Smooth muscle cell of the pulmonary artery (primary cell): ENCODE measurements at places on chromosomes 3 and 15. TPM values are rescaled to one million over a fixed set of nuclear protein-coding genes. Genes with fewer than 3 reads are reported as not detected.

Gene ACSBG1
- total RNA-seq: not detected in 2 replicates

Gene MESP2
- 0.66 and 0.78 TPM in 2 replicates for total RNA-seq

Gene RSL24D1
- total RNA-seq: 47.9 and 60.5 TPM in 2 replicates

Gene ARHGEF3
- total RNA-seq: 18.6 and 26.4 TPM in 2 replicates

Gene IL5RA
- total RNA-seq: not detected in 2 replicates

Gene PCSK6
- 1.0 and 1.1 TPM in 2 replicates for total RNA-seq

Gene FGF7
- 157 and 355 TPM in 2 replicates for total RNA-seq

Gene FRMD5
- total RNA-seq: 10.0 and 30.2 TPM in 2 replicates

Gene ATP10A
- 14.9 and 16.4 TPM in 2 replicates for total RNA-seq

Gene MORC1
- not detected in 2 replicates for total RNA-seq

Gene GPR15
- total RNA-seq: not detected in 2 replicates

Gene RETNLB
- not detected in 2 replicates for total RNA-seq

Gene DNAJB8
- total RNA-seq: not detected in 2 replicates

Gene CATSPER2
- total RNA-seq: 1.3 and 2.0 TPM in 2 replicates

Gene ARGFX
- not detected in 2 replicates for total RNA-seq

Gene KBTBD13
- total RNA-seq: not detected in 2 replicates

Gene RPN1
- 380 and 397 TPM in 2 replicates for total RNA-seq

Gene GRM2
- 0.07 and 0.20 TPM in 2 replicates for total RNA-seq

Gene ZBBX
- 0.20 TPM in 1 of 2 replicates, not detected in the other for total RNA-seq

Gene SYNPR
- not detected in 2 replicates for total RNA-seq

Gene FAM219B
- 50.0 and 71.3 TPM in 2 replicates for total RNA-seq

Gene CCDC13
- 0.26 and 0.36 TPM in 2 replicates for total RNA-seq

Gene KIF23
- 8.6 and 12.8 TPM in 2 replicates for total RNA-seq

Gene GOLGA6A
- total RNA-seq: 0.03 and 0.07 TPM in 2 replicates

Gene RTP4
- total RNA-seq: 0.20 and 0.59 TPM in 2 replicates

Gene STAB1
- total RNA-seq: 0.50 and 0.59 TPM in 2 replicates

Gene FBXL2
- 17.4 and 27.8 TPM in 2 replicates for total RNA-seq

Gene CCDC54
- not detected in 2 replicates for total RNA-seq

Gene HRG
- not detected in 2 replicates for total RNA-seq

Gene IQCF5
- total RNA-seq: not detected in 2 replicates

Gene TWF2
- total RNA-seq: 56.5 and 72.7 TPM in 2 replicates

Gene ZNF620
- total RNA-seq: 0.83 and 2.0 TPM in 2 replicates

Gene POTEB
- total RNA-seq: not detected in 2 replicates

Gene ZNF770
- 40.1 and 45.1 TPM in 2 replicates for total RNA-seq

Gene LMAN1L
- total RNA-seq: 0.26 TPM in 1 of 2 replicates, not detected in the other

Gene MKRN3
- 0.43 and 1.5 TPM in 2 replicates for total RNA-seq

Gene THAP10
- total RNA-seq: 1.7 TPM in 2 replicates

Gene SI
- not detected in 2 replicates for total RNA-seq
